ENCODE measurements at places on chromosomes 6 and 20.

DNA sequence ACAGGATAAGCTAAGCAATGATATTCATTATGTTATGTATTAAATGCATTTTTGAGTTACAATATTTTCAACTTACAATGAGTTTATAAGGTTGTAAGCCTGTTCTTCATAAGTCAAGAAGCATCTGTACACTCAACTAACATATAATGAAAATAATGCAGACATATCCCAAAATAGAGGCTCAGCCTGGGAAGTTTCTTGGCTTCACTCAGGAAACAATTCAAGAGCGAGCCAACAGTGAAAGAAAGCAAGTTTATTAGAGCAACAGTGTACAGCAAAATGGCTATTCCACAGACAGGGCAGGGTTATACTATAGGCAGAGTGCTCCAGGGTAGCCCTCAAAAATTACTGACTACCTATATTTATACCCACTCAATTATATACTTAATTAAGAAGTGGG, 1581.8 kb downstream of the HACE1 start:
- no peak for DNase-seq

GRCh38 chr6:5464099-5464885, 203.0 kb downstream of the FARS2 start:
- DNase-seq = no peak

DNA sequence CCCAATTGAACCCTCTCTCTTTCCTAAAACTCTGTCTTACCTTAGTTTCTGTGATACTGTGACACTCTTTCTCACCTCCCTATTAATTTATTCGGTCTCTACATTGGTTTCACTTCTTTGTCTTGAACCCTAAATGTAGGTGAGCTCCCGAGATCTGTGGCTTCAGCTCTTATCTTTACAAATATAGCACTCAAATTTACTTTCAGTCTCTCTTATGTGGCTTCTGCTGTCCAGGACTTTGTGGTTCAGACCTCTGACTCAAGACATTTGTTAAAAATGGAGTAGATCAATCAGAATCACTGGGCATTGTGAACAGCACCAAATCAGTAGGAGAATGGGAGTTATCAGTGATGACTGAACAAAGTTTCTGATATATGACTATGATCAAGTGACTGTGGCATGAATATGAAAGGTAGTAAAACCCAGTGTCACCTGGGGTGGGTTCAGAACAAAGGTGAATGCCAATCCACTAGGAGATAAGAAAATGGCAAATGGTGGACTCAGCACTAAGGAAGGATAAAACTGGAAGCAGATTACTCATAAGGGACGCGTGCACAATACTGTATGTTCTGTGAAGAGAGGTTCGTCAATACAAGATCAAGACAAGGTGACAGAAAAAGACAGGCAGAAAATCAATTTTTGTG, 27.2 kb downstream of the IL17F start:
- DNase-seq = no peak

- peak; percentile 7 for DNase-seq
Observed at GRCh38 chr20:1225263-1225782, 521 bp upstream of the RAD21L1 start.

- no peak for DNase-seq
Observed at GRCh38 chr6:137550535-137550934, 56.3 kb upstream of the OLIG3 start.

GRCh38 chr20:50187403-50188051, 3.1 kb upstream of the CEBPB start:
- peak; percentile 73 for DNase-seq

DNA sequence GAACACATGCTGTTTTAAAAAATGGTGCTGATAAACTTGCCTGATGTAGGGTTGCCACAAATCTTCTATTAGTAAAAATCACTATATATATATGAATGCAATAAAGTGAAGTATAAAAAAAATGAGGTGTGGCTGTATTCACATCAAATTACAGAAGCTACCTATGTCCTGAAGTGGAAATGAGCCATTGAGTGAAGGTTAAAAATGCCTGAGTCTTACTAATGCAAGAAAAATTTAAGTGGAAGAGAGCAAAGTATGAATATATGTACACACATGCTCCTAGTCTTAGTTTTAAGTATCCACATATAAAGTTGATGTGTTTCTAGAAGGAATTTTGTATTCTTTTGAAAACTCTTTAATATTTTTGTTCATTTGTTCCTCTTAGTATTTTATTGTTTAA, 808.3 kb upstream of the MAN1A1 start:
- no peak for DNase-seq

DNA sequence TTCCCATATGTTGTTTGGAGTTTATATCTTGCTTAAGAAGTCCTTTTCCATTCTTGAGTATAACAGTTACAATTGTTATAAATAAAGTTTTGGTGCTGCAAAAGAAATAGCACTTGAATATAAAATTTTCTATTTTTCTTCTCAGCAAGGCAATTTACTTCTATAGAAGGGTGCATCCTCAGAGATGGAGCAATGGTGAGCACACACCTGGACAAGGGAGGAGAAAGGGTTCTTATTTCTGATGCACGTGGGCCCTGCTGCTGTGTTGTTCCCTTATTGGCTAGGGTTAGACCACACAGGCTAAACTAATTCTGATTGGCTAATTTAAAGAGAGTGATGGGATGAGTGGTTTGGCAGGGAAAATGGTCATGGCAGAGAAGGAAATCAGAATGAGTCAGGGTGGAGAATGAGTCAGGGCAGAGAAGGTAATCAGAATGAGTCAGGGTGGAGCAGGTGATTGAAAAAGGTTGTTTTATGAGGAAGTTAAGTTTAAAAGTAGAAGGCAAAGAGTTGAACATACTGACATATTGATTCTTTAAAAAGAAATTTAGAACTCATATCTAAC, 38.0 kb downstream of the CST8 start:
- DNase-seq = no peak

GRCh38 chr6:152399399-152399798, 237.8 kb downstream of the SYNE1 start:
- DNase-seq = no peak

- no peak for DNase-seq
Observed at GRCh38 chr20:57658833-57659516, 38.7 kb upstream of the ZBP1 start.

- DNase-seq = peak; percentile 16
Observed at GRCh38 chr6:134176264-134176975, 124.0 kb upstream of the SLC2A12 start.

GRCh38 chr20:38985603-38986170, 23.5 kb downstream of the DHX35 start:
- DNase-seq = no peak

GRCh38 chr20:53706466-53707370, 113.1 kb upstream of the ZNF217 start:
- DNase-seq = peak; percentile 35

DNA sequence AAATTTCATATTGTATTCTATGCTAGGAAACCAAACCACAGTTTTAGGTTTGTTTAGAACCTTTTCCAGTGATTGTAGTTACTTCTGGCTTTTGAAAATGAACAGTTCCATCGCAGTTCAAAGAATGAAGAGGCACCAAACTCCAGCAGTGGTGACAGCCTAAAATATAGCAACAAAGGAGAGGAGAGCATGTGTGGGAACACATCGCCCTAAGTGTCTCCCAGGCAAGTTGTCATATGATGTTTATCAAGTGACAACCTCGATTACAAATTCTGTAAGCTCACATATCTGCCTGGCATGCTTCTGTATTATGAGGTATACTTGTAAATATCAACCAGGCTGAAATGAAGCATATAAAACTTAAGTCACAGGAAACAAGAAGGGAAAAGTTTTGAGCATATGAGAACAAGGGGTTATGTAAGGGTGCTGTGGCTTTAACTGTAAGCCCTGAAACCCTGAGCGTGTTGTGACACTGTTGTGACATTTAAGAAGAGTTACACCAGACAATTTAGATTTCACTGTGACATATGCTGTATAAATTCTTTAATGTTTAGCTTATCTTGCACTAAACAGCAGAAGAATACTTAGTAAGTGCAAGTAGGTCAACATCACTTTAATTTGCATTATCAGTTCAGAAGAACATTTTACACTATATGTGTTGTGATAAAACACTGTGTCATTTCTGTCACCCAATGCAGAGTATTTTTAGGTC, 29.1 kb upstream of the FBXL4 start:
- peak; percentile 22 for DNase-seq
